Fibroblast of lung (primary cell): ENCODE measurements at places on chromosomes 7 and 10. TPM values are rescaled to one million over a fixed set of nuclear protein-coding genes. Genes with fewer than 3 reads are reported as not detected.

EFCAB10 gene
- total RNA-seq, result not detected in 2 replicates

EXOC6 gene
- total RNA-seq, result 8.5 and 9.2 TPM in 2 replicates

FFAR4 gene
- not detected in 2 replicates for total RNA-seq

MALRD1 gene
- 1.3 and 1.7 TPM in 2 replicates for total RNA-seq

PROSER2 gene
- 1.8 and 2.6 TPM in 2 replicates for total RNA-seq

A1CF gene
- not detected in 2 replicates for total RNA-seq

CAMK2B gene
- 0.17 and 0.26 TPM in 2 replicates for total RNA-seq

IQUB gene
- total RNA-seq, result 0.77 and 0.83 TPM in 2 replicates

LBX1 gene
- under 0.01 TPM in 2 replicates for total RNA-seq

DNA sequence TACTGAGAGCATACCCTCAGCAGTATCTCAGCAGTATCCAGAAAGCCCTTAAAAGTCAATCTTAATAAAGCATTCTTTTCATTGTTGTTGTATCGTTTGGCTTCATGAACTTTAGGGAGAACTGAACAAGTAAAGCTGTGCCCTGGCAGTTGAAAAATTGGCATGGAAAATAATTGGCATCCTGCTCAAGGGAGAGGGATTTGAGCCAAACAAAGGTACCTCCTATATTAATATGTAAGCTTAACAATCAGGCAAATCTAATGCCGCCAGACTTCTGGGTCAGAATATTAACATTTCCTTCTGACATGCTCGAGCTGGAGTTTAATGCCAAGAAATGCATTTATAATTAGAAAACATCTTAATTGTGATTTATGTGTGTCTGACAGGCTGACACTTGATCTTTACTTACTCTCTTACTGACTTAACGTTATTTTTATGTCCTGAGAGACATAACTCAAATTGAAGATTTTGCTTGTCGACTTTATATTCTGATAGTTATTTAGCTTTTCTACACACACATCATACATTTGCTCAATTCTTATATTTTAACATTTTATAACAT, 42.1 kb upstream of the PCDH15 start:
- DNase-seq, result no peak

- peak; percentile 67 for DNase-seq
Measured at GRCh38 chr7:4282434-4283223, 399.5 kb upstream of the FOXK1 start.

DNA sequence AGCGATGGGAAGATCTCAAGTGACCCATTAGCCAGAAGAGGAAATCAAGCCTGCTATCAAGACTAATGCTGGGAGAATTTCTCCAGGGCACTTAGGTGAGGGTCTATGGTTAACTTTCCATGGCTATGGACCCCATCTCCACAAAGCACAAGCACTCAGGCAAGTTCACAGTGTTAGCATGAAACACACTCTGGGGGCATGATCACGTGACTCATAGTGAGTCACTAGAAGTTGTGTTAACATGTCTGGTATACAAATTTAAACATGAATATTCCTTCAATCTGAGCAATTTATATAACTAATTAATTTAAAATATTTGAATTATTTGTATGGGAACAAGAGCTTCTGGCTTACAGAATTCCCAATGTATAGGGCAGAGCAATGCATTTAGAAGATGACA, 131.8 kb downstream of the FAM204A start:
- peak; percentile 0 for DNase-seq

DNA sequence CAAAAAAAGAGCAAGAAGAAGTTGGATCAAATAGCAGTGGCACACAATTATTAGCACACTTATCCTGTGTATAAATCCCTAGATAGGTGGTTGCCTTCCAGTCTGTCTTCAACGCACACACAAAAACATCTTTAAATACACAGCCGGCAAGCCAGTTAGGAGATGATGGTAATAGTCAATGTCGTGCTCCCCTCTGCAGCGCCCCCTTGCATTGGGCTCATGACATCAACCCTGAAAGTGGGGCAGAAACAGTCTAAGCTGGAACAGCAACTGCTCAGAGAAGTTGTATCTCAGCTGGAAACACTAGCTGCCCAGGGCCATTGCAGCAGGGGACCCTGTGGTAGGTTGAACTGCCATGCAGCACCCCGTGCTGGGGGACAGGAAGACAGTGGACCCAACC, 179.5 kb upstream of the YAE1 start:
- DNase-seq, result no peak

DNA sequence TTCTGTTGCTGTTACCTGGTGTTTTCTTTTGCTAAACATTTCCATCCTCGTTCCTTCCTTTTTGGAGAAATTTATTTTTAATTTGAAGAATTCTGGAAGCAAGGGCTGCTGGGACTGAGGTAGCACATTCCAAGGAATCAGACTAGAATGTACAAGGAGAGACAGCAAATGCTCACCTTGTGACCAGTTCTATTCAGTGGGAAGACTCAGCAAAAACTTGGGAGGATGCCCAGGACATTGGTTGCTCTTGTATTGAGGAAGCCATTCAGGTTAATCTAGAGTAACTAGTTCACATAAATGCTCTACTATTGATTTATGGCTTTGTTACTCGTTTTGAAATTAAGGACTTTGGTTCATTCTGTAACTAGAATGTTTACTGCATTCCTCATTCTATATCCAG, 11.3 kb downstream of the PLCE1 start:
- peak; percentile 80 for DNase-seq

- no peak for DNase-seq
Measured at GRCh38 chr7:6654842-6655610, 17.9 kb downstream of the ZNF316 start.

- DNase-seq, result no peak
Measured at GRCh38 chr7:55209366-55209765, 155.8 kb upstream of the LANCL2 start.

- DNase-seq, result peak; percentile 28
Measured at GRCh38 chr7:15687546-15688278, 1.2 kb upstream of the MEOX2 start.

GRCh38 chr7:108716783-108717182, 147.1 kb downstream of the DNAJB9 start:
- DNase-seq, result peak; percentile 44

DNA sequence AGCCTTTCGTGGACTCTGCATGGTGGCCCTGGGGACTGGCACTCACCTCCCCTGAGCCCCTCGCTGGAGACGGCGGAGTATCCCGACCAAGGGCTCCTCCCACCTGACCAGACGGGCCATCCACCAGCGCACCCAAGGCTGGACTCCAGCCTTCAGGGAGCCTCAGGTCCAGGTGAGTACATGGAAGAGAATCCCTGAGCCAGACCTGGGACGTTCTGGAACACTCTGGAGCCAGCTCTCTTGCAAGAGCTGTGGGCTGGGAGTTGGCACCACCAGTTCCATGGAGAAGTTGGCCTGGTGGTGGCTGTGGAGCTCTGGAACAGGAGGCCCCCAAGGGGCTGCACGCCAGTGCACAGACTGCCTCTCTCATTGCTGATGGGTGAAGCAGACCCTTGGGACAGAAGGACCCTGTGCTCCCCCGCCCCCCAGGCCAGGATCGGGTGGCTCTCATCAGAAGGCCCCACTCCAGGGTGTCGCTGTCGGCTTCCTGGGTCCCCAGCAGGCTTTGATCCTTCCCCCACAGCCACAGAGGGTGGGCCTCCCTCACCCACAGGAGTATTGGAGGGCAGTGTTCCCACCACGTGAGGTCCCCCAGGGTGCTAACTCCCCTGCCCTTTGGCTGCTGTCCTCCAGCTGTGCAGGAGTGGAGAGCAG, 189.9 kb downstream of the EBF3 start:
- DNase-seq, result no peak
